ENCODE measurements at places on chromosomes 4 and X.

DNA sequence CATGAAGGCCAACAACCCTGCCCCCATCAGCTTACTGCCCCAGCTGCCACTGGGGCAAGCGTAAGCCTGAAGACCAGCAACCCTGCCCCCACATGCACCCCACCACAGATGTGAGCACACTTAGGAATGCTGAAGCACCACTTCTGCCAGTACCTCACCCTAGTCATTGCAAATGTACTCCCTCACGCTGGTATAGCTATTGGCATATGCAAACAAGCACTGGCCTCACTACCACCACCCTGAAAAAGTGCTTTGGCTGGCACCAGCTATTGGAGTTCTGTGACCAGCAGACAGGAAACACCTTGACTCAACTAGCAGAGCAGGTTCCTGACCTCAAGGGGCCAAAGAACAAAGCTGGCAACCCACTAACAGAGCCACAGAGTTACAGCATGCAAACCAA lies 534.4 kb upstream of the POU3F4 start:
- DNase-seq, result no peak

DNA sequence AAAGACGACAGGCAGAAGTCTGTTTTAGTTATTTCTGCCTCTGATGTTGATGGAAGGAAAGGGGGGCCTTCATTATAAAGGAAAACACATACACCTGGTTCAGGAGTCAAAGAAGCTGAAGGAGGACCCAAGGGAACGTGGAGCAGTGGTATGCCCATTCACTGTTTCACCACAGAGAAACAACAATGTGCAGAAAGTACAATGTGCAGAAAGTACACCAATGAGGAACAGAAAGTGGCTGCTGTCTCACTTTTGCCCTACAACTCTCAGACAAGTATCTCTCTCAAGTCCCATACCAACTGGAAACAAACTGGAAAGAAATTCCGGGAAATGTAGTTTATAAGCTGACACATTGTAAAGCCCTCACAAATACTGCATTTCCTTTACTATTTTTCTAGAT lies 564.5 kb downstream of the TRAM1L1 start:
- DNase-seq, result no peak

- DNase-seq, result peak; percentile 58
Measured at GRCh38 chr4:75180790-75181776, 248.2 kb downstream of the PARM1 start.

GRCh38 chrX:45774961-45775360 lies 574.3 kb upstream of the DIPK2B start:
- no peak for DNase-seq

GRCh38 chr4:152784490-152785350 lies 5.0 kb downstream of the ARFIP1 start:
- peak; percentile 36 for DNase-seq

Measured in DMS53 (cell line).